ENCODE measurements at places on chromosomes 4 and X. TPM values are rescaled to one million over a fixed set of nuclear protein-coding genes. Genes with fewer than 3 reads are reported as not detected.

Gene CLTRN
- polyA plus RNA-seq, result 21.4 TPM

GRCh38 chr4:74475091-74475800, 30.3 kb downstream of the AREG start:
- peak; percentile 75 for DNase-seq

- no peak for DNase-seq
Observed at GRCh38 chr4:51885363-51885762, 42.4 kb downstream of the DCUN1D4 start.

DNA sequence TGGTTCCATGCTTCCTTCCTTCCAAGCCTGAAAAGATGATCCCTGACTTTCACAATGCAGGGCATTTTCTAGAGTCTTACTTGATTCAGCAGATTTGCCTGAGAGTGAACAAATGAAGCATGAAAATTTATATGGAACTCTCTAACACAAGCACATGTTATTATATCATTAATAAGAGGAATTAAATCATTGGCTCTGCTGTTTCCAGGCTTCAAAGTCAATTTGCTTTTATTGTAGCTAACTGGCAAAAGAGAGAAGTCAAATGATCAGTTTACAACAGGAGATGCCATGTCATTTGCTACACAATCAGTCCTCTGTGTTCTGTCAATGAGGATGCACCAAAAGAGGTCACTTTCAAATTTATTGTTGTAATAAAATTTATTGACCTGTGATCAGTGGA, 101.5 kb upstream of the UGT8 start:
- no peak for DNase-seq

DNA sequence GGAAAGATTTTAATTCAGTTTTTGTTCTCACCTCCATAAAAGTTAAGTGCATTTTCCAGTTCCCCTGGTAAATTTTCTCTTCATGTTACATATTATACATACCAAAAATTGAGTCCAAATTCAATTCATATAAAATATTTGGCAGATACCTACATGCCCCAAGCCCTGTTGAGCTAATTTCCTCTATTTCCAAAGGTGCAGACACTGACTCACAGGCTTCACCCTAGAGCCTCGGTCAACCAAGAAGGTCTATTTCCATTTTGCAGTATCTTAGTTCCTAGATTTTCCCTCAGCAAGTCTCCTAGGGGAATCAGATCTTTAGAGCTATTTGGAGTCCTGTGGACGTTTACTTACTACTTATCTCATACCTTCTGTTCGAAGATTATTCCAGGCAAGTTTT, 174.4 kb downstream of the TSPAN5 start:
- DNase-seq, result no peak

GRCh38 chr4:87807402-87807801, 8.0 kb downstream of the IBSP start:
- DNase-seq, result no peak

DNA sequence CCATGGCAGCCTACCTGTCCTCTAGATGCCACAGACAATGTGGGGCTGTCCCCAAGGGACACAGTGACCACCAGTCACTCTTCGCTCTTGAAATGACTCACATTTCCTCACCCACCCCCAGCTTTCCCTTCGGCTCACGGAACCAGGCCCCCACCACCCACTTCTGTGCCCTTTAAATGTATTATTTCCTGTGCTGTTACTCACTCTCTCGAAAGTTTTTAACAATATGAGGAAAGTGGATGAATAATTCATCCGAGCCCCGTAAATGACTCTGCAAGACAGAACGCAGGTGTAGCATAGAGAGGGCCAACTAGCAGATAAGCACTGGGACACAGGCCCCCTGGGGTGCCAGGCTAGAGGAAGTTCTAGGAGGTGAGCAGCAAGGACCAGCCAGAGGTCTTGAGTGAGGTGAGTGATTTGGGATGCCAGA, 179.5 kb upstream of the TBL1X start:
- DNase-seq, result no peak

Measured in left kidney (tissue), 8 donors.